Fibroblast of the aortic adventitia (primary cell): ENCODE measurements at places on chromosomes 1 and 21.

DNA sequence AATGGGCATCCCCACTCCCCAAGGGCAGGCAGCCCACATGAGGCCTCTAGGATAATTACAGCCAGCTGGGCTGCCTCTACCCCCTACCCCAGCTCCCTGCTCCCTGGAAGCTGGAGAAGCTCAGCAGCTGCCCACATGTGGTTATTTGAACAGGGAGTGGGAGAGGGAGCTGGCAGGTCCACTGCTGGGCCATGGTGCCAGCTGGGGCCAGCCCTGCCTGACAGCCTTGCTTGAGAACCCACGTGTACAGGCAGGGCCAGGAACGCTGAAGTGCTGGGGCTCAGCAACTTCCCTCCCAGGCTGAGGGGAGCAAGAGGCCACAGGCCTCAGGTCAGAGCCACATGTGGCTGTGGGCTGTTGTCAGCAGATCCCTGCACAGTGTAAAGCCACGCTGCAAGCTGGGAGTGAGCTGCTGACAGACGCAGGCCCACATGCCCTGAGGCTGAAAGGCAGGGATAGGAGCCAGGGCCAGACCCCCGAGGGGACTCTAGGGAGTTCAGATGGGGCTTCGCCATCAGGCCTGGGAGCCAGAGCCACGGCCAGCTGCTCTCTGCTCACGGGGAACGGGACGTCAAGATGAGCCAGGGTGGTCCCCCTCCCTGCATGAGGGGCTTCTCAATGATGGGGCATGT lies 129.0 kb downstream of the SYF2 start:
- DNase-seq = no peak

- DNase-seq = no peak
Measured at GRCh38 chr1:247456914-247457639, 827 bp downstream of the OR2B11 start.

DNA sequence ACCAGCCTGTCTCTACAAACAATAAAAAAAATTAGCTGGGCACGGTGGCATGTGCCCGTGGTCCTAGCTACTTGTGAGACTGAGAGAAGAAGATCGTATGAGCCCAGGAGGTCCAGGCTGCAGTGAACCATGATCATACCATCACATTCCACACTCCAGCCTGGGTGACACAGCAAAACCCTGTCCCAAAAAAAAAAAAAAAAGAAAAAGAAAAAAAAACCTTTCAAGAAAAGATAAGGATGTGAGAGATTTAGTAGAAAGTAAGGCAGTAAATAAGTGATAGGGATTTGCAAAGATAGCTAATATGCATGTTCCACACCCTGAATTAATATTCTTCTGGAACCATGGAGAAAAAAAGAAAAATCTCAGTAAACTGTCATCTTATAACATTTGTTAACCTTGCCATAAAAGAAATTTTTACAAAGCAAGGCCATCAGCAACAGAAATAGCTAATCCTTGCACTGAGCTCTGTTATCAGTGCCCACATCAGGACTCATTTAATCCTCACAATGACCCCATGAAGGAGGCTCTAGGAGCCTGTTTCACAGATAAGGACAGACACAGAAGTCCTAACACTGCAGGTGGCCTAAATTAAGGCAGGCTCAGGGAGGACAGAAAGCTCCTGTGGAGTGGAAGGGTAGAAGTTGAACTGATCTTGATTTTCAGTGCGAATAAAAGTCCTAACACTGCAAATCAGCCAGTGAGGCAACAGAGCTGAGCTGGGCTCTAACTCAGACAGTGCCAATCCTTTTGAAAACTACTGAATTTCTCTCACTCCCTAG lies 7.6 kb downstream of the GNB1 start:
- no peak for DNase-seq

GRCh38 chr1:55716151-55716550 lies 501.0 kb upstream of the USP24 start:
- peak; percentile 31 for DNase-seq

DNA sequence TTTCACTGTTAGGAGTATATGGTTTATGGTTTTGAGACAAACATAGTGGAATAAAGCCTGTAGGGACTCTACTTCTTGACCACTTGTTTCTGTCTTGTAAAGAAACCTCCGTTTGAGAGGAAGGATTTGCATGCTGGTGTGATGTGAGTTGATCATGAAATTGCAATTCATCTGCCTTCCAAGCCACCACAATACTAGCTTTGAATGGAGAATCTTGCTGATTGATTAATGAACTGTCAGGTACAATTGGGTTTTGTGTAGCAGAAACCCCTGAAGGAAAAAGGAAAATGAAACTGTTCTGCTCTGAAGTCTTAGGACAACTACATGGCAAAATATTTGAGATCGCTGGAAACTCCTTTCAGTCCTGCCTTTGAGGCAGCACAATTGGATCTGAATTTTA lies 90.7 kb downstream of the VPS13D start:
- no peak for DNase-seq

- DNase-seq = peak; percentile 60
Measured at GRCh38 chr1:21553116-21553926, 44.1 kb downstream of the ALPL start.

- peak; percentile 86 for DNase-seq
Measured at GRCh38 chr1:22024485-22025367, 23.3 kb downstream of the CELA3A start.

DNA sequence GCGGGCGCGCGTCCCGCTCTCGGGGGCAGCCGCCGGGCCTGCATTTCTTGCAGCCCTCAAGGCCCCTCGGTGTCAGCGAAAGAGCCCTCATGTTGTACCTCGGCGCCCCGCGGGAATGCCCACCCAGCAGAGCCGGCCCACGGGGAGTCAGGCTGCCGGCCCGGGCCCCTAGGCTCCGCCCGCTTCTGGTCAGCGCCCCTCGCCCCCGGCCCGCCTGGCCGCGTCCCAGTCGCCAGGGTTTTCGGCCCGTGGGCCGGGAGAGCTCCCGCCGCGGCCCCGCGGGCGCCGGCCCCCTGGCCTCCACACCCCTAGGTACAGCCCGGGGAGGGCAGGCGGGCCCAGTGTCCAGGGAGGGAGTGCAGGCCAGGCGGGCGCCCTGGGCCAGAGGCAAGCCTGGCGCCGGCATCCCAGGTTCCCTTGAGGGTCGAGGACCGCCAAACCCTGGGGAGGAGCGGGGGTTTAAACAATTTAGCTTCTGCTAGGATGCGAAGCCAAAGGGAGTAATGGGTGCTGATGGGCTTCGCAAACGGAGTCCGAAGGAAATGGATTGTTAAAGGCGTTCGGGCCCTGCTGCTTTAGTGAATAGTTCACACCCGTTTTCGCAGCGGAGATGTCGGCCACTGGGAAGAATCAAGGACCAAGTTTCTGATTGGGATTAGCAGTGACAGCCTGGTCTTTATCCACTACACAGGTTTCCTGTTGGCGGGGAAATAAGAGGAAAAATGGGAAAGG lies 486 bp upstream of the KCNA3 start:
- DNase-seq = no peak

GRCh38 chr1:183550915-183551314 lies 39.3 kb downstream of the NCF2 start:
- no peak for DNase-seq

GRCh38 chr1:199877526-199878384 lies 149.8 kb upstream of the NR5A2 start:
- DNase-seq = no peak

DNA sequence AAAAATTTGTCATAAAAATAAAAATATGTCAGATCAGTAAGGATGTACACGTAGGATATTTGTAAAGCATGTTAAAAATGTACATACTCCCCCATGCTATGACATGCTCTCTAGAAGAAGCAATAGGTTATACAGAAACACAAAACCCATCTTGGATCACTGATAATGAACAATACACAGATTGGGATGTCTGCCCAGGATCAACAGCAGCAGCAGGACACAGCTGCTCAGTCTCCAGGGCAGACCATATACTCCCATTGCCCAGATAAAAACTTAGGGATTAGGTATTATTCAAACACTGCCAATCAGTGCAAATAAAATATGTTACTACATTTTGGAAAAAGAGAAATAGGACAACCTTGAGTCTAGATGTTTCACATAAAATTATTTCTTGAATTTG lies 39.0 kb downstream of the DAB1 start:
- DNase-seq = no peak

GRCh38 chr1:156157506-156157905 lies 4.1 kb downstream of the SEMA4A start:
- no peak for DNase-seq

GRCh38 chr1:27648602-27649305 lies 13.8 kb upstream of the FGR start:
- peak; percentile 64 for DNase-seq

DNA sequence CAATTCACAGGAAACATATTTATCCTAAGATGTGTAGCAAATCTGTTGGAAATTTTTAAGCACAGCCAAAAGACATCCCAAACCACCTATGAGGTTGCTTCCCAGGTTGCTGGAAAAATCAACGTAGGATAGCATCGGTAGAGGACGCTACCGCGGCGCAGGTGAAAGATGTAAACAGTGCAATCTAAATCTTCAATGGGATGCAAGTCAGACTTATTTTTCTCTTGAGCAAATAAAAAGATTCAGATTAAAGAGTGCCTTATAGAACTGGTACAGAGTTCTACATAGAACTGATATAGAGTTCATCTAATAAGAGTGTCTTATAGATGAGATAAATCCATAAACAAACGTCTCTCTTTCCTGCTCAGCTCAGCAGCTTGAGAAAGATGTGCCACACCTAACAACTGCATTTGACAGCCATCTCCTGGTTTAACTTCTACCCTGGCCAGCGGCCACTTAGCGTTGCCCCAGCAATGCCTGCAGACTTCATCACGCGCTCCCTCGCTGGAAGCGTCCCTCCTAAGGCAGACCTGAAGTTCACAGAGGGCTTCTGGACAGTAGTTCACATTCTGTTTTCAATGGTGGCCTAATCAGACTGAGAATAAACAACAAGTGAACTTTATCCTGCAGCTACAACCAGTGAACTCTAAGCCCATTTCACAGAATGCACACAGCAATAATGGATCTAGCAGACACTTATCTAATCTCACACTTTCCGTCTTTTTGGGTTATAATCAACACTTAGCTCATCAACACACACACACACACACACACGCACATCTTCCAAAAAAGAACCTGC lies 164.5 kb downstream of the TOMM20 start:
- DNase-seq = peak; percentile 45

DNA sequence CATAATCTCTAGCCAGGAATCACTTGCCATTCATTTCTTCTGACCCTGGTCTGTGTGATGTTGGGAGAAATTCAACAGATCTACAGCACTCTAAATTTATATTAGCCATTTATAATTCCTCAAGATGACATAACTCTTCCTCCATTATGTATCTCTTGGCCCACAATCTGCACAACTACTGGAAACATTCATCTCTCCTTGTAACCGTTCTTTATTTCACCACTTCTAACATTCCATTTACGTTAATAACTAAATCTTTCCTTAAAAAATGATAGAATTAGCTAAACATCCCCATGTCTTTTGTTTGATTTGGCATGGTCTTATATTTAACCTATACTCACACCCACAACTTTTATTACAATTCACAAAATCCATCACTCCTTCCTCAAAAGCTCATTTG lies 166.0 kb downstream of the COL11A1 start:
- no peak for DNase-seq

DNA sequence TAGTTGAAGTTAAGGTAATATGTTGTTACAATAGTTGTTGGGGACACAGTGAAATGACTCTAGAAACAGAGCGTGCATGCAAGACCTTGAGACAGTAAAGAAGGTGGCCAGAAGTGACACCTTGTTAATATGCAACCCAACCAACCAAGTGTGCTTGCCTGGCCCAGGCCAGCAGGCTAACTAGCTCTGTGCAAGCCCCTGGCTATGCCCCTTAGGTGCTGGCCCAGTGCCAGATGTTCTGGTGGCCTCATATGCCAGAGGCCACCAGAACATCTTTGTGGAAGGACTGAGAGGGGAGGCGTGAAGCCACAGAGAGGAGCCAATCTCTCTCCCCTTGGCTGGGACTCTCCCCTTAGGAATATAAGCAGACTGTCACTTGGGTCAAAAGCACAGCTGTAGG lies 111.2 kb upstream of the JUN start:
- DNase-seq = no peak

- DNase-seq = no peak
Measured at GRCh38 chr1:42686418-42686817, 4.2 kb downstream of the YBX1 start.

GRCh38 chr1:207925210-207925609 lies 14.3 kb upstream of the CD34 start:
- peak; percentile 49 for DNase-seq

DNA sequence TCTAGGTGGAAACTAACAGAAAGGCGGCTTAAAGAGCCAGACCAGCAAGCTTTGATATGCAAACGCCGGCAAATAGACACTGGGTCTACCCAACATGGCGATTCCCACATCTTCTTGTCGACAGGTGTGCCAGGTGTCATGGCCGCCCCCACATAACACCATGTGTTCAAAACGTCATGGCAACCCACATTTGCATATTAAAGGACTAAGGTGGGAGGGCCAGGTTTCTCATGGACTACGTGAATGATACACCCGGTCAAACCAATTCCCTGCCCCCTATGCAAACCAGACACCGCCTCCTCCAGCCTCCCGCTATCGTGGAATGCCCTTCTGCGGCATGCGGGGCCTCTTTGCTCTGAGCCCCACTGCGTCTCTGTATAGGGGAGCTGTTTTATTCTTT lies 41.3 kb downstream of the ICOSLG start:
- DNase-seq = no peak

- no peak for DNase-seq
Measured at GRCh38 chr1:51957618-51958017, 32.9 kb downstream of the RAB3B start.

DNA sequence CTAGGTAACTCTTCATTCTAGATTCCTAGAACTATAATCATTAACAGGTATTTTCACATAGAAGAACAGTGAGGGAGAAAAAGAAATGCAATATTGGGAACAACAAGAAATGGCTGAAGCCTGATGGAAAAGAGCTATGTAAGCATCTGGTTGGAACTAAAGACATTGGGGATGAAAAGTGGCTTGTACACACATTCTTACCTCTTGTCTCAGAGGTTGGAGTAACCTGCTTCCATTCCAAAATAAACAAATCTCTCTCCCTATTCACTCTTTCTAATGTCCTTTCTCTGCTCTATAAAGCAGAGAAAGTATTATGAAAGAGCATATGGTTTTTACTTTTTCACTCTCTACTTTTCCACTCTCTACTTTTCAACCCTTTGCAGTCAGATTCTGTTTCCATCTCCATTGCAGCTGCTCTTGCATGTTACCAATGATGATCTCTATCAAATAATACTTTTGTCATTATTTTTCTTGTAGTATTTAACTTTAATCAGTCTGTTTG lies 37.5 kb downstream of the CMPK1 start:
- DNase-seq = peak; percentile 33

DNA sequence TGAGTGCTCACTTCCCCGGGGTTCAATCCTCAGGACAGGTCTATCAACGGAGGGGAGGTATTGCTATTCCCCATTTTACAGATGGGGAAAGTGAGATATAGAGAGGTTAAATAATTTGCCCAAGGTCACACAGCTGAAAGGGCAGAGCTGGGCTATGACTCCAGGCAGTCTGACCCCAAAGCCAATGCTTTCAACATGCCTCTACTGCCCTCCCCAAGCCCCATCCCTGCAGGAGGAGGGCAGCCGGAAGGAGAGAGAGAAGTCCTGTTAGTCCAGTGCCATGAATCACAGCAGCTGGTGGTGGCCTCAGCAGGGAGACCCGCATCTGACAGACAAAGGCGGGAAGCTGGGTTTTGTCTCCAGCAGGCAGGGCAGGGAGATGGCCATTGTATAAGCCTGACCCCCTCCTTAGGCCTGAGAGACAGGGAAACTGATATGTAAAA lies 20.0 kb upstream of the CLIC4 start:
- no peak for DNase-seq

GRCh38 chr1:2534687-2535441 lies 4.8 kb upstream of the HES5 start:
- no peak for DNase-seq

- DNase-seq = no peak
Measured at GRCh38 chr1:100313382-100313781, 38.9 kb upstream of the CDC14A start.
